ENCODE measurements at places on chromosomes 6 and 20. TPM values are rescaled to one million over a fixed set of nuclear protein-coding genes. Genes with fewer than 3 reads are reported as not detected.

ANKRD6 gene
- 5.0 TPM for total RNA-seq

RAET1G gene
- total RNA-seq: not detected

NOX3 gene
- not detected for total RNA-seq

HNF4A gene
- total RNA-seq: not detected

IMPG1 gene
- total RNA-seq: not detected

TRIM10 gene
- 0.12 TPM for total RNA-seq

BANF2 gene
- total RNA-seq: not detected

Data from naive thymus-derived CD4-positive, alpha-beta T cell (primary cell).